ENCODE measurements at places on chromosomes 4 and X. TPM values are rescaled to one million over a fixed set of nuclear protein-coding genes. Genes with fewer than 3 reads are reported as not detected.

The CTAG1B gene
- not detected for total RNA-seq

The PLP1 gene
- total RNA-seq, result 0.46 TPM

The S100P gene
- total RNA-seq, result 3.5 TPM

The AMOT gene
- total RNA-seq, result 444 TPM

The SFRP2 gene
- total RNA-seq, result 3.2 TPM

The OTUD6A gene
- not detected for total RNA-seq

The L1CAM gene
- total RNA-seq, result 1.4 TPM

The MAGED4 gene
- total RNA-seq, result 128 TPM

The KLF8 gene
- total RNA-seq, result 4.8 TPM

The FGFBP2 gene
- total RNA-seq, result not detected

DNA sequence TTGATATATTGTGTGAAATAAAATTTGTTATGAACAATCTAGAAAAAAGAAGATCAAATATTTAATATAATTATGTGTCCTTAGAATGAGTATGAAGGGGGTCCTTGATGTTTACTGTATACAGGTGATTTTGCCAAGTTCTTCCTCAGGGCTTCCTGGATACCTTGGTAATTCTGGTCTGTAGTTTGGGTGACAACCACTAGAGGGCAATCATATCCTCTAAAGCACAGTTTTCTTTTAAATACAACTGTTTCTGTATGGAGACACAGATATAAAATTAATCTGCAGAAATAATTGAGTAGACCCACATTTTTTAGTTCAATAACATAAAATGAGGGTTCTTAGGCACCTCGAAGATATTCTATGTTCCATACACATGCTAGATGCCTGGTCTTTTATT, 157.7 kb downstream of the SPANXN1 start:
- H3K36me3 ChIP-seq, result no peaks in the 10 kb centered on the region
- no peak for DNase-seq
- H3K4me1 ChIP-seq, result no peaks in the 10 kb centered on the region
- no peak overlapping the region for H3K27ac ChIP-seq

GRCh38 chr4:17583941-17584340, 6.9 kb downstream of the LAP3 start:
- no peak overlapping the region for H3K27ac ChIP-seq
- H3K36me3 ChIP-seq, result peaks cover 32% of the 10 kb centered on the region
- no peaks in the 10 kb centered on the region for H3K27me3 ChIP-seq
- DNase-seq, result no peak
- peaks cover 26% of the 10 kb centered on the region for H3K4me1 ChIP-seq
- no peak overlapping the region for H3K4me3 ChIP-seq

GRCh38 chrX:426881-427280, 40.2 kb upstream of the PPP2R3B start:
- DNase-seq, result no peak
- no peaks in the 10 kb centered on the region for H3K36me3 ChIP-seq
- no peak overlapping the region for H3K4me3 ChIP-seq

DNA sequence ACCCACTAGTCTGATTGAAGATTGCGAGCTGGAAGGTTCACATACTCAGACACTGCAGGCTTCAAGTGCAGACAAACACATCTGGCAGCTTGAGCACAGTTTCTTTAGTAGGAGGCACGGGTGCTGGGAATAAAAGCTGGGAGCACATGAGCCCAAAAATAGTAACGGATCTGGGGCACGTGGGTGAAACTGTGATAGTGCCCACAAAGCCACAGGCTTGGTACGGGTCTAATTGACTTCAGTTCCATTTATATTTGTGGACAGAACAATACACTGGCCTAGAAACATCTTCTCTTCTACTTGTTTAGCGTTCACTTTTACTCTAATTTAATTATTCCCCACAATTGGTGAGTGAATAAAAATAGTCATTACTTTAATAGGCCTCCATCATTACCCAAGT, 2370.7 kb downstream of the PCDH7 start:
- no peaks in the 10 kb centered on the region for H3K36me3 ChIP-seq
- no peak overlapping the region for H3K27ac ChIP-seq
- H3K4me1 ChIP-seq, result peaks cover 5% of the 10 kb centered on the region
- DNase-seq, result no peak

DNA sequence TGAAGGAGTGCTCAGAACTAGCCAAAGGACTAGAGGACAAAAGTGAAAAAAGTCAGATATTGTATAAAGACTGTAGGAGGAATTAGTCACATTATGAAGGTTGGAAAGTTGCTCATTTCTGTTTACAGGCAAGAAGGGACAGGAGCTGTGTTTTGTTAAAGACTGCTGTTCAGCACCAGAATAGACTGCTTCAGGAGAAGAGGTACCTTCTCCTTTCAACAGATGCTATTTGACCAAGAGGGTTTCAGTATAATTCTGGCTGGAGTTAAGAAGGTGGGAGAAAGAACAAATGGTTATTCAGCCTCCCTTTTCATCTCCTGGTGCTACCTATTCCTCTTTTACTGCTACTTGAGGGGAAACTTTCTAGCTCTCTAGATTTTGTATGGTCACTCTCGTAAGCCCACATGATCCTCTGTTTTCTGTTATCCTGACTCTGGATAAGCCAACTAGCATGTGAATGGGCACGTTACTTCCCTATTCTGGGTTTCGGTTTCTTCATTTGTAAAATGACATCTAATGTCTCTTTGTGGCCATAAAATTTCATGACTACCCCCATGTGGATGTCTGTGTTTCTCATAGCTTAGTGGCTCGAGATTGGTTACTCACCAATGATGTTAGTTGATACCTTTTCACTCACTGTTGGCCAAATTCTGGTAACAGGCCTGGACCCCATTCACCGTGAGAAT, 68.9 kb downstream of the SH2D1A start:
- no peaks in the 10 kb centered on the region for H3K36me3 ChIP-seq
- H3K4me1 ChIP-seq, result no peaks in the 10 kb centered on the region
- DNase-seq, result no peak
- H3K27ac ChIP-seq, result no peak overlapping the region
- no peaks in the 10 kb centered on the region for H3K27me3 ChIP-seq

DNA sequence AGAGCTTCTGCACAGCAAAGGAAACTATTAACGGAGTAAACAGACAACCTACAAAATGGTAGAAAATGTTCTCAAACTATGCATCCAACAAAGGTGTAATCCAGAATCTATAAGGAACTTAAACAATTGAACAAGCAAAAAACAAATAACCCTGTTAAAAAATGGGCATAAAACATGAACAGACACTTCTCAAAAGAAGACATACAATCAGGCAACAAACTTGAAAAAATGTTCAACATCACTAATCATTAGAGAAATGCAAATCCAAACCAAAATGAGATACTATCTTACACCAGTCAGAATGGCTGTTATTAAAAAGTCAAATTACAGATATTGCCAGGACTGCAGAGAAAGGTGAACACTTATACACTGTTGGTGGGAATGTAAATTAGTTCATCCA, 309.6 kb upstream of the KLF3 start:
- H3K4me3 ChIP-seq, result no peak overlapping the region
- H3K27ac ChIP-seq, result no peak overlapping the region
- H3K36me3 ChIP-seq, result peaks cover 5% of the 10 kb centered on the region
- H3K27me3 ChIP-seq, result no peaks in the 10 kb centered on the region
- DNase-seq, result no peak

GRCh38 chr4:123832173-123833026, 435.8 kb downstream of the SPRY1 start:
- H3K36me3 ChIP-seq, result no peaks in the 10 kb centered on the region
- DNase-seq, result no peak
- no peak overlapping the region for H3K27ac ChIP-seq
- H3K27me3 ChIP-seq, result no peaks in the 10 kb centered on the region

DNA sequence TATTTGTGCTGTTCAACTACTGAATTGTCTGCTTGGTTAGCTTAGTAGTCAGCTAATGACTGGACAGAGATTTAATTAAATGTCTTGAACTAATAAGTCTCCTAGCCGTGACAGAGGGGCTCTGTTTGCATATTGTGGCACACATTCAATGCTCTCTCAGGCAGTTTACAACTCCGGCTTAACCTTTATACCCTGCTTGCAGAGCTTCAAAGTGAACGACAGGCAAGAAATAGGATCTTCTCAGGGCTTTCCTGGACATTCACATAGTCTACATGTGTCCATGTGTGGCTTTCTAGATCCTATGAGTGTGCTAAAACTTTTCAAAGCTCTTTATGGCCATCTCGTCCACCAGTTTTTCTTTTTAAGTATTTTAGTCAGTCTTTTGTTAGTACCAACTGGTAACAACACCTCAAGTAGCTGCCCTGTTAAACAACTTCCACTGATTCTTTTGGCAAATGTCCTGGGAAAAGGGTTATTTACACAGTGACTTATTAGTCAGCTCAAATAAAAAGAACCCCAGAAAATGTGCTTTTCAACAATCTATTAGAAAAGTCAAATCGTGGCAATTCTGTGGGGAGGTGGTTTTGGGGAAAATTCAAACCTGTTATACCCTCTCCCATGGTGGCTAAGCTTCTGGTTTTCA, 28.6 kb downstream of the OR13H1 start:
- H3K4me1 ChIP-seq, result peaks cover 15% of the 10 kb centered on the region
- no peak overlapping the region for H3K4me3 ChIP-seq
- DNase-seq, result no peak
- H3K27me3 ChIP-seq, result no peaks in the 10 kb centered on the region

GRCh38 chr4:7418131-7418943, 16.4 kb downstream of the PSAPL1 start:
- H3K4me3 ChIP-seq, result no peak overlapping the region
- no peak overlapping the region for H3K27ac ChIP-seq
- DNase-seq, result no peak
- peaks cover 25% of the 10 kb centered on the region for H3K4me1 ChIP-seq
